CD4-positive, alpha-beta T cell treated with Interferon gamma for 1 hour (primary cell): ENCODE measurements at places on chromosomes 11 and 22.
A peak's percentile ranks its signal among the peaks of the same experiment; 100 is the strongest.

- DNase-seq, result no peak
Measured at GRCh38 chr11:73145986-73146575, 4.0 kb upstream of the FCHSD2 start.

GRCh38 chr11:44782478-44782877, 55.7 kb downstream of the TSPAN18 start:
- no peak for DNase-seq

DNA sequence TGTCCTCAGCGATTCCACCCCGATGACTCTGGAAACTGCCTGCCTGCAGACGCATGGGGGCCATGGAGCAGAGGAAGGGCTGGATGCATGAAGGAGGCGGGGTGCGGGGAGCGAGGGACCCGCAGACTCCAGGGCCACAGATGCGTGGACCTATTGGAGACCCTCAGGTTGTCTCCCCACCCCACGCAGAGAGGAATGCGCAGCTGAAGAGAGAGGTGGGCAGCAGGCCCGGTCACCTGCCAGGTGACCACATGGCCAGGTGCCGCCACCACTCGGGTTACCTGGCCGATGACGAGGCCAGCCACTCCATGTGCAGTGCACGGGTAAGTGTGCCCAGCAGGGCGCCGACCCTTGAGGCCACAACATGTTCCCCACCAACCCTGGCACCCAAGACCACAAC, 371 bp downstream of the CCDC116 start:
- DNase-seq, result no peak

DNA sequence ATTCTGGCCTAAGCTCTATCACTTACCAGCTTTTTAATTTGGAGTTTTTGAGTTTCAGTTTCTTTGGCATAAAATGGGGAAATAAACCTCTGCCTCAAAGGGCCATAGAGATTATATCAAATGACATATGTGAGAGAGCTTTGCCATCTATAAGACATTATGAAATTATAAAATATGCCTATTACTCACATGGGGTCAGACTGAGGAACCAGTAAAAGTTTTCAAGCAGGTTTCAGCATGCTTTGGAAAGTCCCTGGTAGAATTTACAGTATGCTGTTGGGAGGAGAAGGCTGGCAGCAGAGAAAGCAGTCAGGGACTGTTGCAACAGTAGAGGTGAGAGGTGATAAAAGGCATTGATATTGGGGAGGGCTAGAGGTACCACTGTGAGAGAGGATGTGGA, 13.6 kb upstream of the MTNR1B start:
- DNase-seq, result no peak

DNA sequence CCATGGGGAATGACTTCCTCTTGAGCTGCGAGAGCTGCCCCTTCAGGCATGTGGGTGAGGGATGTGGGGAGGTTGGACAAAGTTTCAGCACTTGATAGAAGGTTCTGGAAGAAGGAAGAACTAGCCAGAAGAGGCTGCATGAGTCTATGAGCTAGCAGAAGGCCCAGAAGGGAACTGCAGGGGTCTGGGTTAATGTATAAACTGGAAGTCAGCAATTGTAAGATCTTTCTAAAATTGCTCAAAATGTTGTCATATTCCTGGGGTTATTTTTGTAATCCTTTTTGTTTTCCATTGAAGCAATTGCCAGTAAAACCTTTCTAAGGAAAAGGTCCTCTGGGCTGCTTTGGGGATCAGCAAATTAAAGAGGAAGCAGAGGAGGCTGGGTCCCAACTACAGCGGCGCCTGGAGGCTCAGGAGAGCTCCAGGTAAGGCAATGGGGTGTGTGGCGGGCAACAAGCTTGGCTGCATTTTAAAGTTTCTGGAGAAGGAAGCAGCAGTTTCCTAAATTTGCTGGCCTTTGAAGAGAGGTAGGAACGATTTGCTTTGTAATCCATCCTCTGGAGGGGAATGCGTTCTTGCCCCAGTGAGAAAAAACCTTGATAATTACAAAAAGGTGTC, 29.2 kb downstream of the ADAMTS15 start:
- no peak for DNase-seq

DNA sequence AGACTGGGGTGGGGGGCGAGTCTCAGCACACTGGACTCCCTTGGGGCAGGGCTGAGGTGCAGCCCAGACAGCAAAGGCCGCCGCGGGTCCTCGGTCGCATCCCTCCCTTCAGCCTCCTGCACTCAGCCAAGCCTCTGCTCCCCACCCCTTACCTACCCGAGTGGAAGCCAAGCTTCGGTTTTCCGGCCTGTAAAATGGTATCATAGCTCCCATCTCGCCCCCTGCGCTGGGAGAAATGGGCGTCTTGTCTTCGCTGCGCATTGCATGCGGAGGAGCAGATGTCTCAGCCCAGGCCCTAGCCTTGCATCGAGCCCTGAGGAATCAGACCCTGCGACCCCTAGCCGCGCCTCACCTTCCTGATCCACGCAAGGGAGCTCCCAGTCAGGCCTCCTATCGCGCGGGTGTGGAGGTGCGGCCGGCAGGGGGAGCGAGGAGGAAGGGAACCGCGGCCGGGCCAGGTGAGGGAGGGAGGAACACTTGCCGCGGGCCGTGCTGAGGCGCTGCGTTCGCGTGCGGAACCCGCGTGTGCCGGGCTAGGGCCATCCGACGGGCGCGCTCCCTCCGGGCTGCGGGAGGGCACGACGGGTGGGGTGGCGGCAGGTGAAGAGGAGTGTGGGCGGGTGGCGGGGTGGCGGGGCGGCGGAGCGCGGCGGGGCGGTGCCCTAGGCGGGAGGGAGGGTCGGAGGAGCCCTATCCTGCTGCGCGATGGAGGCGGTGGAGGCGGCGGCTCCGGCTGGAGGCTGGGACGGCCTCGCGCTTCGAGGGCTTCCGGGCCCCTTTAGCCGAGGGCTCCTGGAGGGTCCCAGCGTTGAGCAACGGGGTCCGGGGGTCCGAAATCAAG, 4.1 kb upstream of the TBX1 start:
- DNase-seq, result peak; percentile 60

- no peak for DNase-seq
Measured at GRCh38 chr11:119149018-119149785, at the start of gene ABCG4. ABCG4 (plus strand) TSS chr11:119149052; CDS start chr11:119149966, 914 bp downstream.

DNA sequence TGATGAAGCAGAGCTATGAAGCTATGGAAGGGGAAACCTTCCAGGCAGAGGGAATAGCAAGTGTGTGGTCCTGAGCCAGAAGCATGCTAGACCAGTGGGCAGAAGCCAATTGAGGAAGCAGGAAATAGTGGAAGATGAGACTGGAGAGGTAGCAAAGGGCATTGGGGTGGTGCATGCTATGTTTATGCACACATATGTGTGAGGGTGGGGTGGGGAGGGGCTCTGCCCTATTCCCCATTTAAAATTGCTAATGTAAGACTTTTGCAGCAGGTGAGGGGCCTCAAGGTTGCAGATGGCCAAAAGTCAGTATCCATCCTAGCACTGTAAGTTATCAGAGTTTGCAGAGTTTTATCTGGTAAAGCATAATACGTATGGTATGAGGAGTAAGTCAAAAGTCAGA, 626.6 kb upstream of the KIRREL3 start:
- DNase-seq, result no peak

- no peak for DNase-seq
Measured at GRCh38 chr11:102402548-102402947, 50.0 kb downstream of the TMEM123 start.

- DNase-seq, result no peak
Measured at GRCh38 chr22:23715806-23716375, 25.1 kb downstream of the RGL4 start.

DNA sequence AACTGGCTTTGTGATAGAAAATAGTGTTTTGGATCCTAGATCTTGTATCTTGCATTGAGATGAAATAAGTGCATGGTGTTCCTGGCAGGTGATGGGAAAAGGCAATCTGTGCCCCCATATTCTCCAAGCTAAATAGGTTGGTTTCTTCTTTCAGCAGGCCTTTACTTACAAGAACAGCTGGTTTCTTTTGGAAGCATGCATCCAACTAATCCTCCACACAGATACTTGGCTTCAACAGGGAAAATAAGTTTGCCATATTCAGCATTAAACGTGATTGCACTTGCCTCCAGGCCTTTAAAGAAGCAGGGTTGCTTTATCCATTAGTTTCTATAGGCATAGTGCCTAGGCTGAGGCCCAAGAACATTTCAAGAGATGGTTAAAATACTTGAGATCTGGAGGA, 59.9 kb downstream of the APIP start:
- DNase-seq, result no peak

DNA sequence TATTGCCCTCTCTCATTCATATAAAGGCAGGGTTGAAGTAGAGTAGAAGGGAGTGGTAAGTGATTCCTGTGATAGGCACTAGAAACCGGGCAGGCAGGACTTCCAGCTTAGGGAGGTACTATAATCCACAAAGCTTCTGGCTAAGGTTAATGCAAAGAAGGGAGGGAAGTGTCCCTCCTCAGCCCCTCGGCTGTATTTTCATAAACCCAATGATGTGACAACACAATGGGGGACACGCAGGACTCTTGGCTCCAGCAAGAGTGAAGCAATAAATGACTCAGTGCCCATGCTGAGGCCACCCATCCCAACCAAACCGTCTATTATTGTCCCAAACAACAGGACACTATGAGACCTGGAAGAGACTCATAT, 90.7 kb downstream of the ETS1 start:
- DNase-seq, result no peak

DNA sequence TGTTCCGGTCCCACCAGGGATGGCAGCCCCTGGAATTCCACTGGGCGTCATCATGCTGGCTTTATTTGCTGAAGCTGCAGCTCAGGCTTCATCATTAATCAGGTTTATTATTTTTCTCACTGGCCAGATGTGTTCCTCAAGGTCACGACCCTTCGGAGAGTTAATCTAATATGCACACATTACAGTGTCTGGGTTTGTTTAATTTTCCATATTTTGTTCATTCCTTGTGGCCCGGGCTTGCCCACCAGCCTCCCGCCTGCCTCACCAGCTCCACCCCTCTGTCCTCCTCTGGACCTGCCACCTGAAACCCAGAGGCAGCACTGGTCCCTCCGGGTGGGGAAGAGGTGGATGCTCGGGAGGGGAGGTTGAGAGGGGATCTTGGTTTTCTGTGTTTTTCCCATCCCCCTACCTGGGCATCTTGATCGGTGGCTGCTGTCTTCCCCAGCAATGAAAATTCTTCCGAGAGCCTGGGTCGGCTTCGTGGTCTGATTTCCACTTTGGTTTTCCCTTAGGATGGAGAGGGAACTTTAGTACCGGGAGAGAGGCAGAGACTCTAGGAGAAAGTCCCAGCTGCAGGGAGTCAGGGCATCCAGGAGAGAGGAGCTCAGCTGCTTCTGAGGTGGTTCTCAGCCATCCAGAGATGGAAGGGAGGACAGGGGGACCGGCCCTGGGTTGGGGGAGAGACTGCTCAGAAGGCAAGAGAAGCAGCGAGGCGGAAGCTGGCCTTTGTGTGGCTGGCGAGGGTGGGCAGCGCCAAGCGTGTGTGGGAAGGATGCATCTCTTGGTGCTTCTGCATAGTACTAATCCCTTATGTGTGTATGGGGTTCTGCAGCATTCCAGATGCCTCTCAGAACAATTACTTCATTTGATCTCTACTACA, 2.1 kb downstream of the GRIK4 start:
- no peak for DNase-seq

DNA sequence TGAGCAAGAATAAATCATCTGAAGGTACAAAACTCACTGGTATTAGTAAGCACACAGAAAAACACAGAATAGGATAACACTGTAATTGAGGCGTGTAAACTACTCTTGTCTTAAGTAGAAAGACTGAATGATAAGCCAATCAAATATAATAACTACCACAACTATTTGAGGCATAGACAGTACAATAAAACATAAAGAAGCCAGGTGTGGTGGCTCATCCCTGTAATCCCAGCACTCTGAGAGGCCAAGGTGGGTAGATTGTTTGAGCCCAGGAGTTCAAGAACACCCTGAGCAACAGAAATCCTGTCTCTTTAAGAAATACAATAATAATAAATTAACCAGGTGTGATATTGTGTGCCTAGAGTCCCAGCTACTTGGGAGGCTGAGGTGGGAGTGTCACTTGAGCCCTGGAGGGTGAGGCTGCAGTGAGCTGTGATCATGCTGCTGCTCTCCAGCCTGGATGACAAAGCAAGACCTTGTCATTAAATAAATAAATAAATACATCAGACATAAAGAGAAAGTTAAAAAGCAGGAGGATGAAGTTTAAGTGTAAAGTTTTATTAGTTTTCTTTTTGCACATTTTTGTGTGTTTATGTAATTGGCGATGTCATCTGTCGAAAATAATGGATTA, 390.6 kb downstream of the DYNC2H1 start:
- no peak for DNase-seq
